Effector memory CD4-positive, alpha-beta T cell (primary cell): ENCODE measurements at places on chromosomes 3 and 15.

DNA sequence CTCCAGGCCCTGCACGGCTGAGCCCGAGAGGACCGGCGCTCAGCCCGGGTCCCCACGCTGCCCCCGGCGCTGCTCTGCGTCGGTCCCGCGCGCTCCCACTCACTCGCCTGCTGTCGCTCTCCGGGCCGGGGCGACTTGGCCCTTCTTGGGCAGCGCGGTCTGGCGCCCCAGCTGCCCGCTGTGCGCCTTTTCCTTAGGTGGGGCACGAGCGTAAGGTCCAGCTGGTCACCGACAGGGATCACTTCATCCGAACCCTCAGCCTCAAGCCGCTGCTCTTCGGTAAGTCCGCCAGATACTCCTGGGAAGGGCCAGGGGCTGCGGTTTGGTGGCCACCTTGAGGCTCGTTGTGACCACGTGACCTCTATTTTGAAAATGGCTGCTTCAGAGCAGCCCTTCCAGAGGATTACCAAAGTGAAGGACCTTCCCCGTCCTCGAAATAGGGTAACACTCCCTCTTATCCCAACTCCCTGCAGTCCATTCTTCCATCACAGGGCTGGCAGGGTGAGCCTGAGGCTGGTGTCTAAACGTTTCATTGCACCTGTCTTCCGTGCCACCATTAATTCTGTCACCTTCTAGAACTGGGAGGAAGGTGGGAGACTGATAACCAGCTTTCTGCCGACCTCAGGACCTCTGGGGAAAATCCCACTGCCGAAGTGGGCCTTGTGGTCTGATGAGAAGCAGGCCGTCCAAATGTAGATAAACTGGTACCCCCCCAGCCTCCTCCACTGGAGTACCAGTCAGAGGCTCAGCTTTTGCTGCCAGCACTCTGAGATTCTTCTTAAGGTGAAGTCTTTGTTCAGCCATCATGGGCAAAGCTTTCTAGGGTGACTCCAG is 812 bp downstream of the P4HTM start:
- DNase-seq: no peak

GRCh38 chr3:46916278-46916677 is 38.8 kb downstream of the PTH1R start:
- DNase-seq: no peak

- DNase-seq: no peak
Observed at GRCh38 chr3:40827942-40828688, 303.4 kb downstream of the ZNF621 start.

DNA sequence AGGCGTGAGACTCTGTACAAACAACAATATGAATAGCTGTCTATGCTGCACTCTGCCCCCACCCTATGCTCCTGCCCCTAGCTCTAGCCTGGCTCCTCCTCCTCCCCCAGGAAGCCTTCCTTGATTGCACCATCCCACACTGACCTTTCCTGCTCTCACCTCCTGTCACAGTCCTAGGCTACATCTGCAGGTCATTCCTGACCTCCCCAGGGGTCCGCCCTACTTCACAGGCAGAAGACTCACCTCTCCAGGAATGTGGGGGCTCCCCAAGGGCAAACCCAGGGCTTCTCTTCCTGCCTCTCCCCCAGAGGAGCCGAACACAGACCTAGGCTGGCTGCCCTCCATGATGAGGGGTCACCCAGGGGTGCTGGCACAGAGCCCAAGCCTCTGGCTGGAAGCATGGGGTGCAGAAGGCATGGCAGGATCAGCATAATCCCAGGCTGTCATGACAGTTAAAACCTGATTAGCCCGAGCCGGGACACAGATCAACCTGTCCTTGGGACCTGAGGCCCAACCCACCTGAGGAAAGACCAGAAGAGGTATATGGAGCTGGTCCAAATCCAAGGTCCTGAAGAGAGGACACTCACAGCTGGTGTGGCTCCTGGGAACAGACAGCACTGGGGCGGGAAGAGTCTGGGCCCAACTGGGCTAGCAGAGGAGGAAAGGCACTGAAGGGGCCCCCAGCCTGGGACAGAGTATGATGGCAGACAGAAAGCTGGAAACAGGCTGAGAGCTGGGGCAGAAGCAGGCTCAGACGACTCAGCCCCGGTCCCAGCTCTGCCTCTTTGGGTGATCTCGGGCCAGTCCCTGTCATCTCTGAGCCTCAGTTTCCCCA is 5.9 kb downstream of the SEMA7A start:
- no peak for DNase-seq

DNA sequence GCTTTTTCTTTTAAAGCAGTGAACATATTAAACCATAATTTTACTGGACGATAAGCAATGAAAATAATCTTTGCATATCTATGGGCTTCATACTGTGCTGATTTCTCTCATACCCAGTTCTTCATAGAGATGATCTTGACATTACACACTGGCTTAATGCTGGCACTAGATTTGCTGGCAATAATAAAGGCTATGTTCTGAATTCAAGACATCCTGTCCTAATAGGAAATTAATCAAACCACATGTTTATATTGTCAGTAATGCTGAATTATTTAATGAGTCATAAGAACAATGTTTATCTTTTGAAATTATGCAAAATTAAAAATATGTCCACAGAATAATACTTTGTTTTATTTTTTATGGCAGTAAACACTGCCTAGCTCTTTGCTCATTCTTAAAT is 643.2 kb downstream of the OTOL1 start:
- DNase-seq: no peak

DNA sequence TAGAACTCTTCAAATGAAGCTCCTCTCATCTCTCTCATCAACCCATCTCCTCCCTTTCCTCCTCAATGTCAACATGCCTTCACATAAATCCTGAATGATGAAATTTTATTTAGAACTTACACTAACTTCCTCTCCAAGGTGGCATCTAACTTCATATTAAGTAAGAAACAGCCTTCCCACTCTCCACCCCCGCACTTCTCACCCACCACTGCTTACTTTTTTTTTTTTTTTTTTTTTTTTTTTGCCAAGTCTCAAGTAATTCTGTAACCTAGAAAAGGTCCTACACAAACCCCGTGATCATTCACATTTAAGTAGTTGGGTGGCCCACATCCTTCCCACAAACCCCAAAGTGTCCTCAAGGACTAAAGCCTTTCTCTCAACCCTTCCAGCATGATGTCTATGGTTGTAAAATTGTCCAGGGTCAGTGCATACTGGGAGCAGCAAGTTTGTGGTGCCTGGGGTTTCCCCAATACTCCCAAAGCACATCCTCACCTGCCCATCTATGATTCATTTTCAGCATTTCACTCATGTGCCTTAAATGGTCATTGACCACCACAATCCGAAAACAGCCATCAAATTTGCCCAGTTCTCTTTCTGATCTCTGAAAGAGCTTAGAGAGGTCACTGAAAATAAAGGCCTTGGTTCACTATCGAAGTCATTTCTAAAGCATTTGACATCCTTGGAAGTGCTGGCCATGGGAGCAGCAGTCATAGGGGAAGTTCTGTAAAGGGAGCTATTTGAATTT is 47.2 kb downstream of the CD86 start:
- DNase-seq: no peak

GRCh38 chr3:108820586-108820985 is 2.0 kb upstream of the TRAT1 start:
- DNase-seq: no peak

GRCh38 chr15:60528530-60528929 is 49.6 kb upstream of the ICE2 start:
- DNase-seq: no peak

DNA sequence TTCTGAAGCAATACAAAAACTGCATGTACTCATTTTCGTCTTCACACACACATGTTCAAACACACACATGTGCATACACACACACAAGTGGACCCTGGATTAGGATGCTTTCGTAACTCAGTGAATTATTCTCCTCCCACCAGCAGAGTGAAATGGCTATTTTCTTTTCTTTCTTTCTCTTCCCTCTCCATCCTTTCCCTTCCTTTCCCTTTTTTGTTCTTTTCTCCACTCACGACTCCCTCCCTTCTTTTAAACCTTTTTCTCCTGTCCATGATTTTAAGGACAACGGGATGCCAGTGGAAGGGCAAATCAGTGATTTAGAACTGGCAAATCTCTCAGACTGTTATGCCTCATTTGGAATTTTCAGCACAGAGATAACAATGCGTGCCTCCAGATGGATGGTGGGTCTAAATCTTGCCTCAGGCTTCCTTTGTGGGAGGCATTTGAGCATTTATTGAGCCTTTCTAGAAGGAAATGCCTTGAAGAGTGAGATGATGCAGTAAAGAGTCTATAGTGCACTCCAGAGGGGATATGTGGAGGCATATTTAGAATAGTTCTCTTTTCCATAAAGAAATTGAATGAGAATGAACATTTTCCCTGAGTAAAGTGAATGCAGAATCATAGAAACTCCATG is 130.4 kb upstream of the SLC7A14 start:
- no peak for DNase-seq
